ENCODE measurements at places on chromosomes 3 and 15. TPM values are rescaled to one million over a fixed set of nuclear protein-coding genes. Genes with fewer than 3 reads are reported as not detected.
A peak's percentile ranks its signal among the peaks of the same experiment; 100 is the strongest.

The IMPG2 gene
- total RNA-seq, result 0.23 TPM

The NDUFB5 gene
- 83.1 TPM for total RNA-seq

DNA sequence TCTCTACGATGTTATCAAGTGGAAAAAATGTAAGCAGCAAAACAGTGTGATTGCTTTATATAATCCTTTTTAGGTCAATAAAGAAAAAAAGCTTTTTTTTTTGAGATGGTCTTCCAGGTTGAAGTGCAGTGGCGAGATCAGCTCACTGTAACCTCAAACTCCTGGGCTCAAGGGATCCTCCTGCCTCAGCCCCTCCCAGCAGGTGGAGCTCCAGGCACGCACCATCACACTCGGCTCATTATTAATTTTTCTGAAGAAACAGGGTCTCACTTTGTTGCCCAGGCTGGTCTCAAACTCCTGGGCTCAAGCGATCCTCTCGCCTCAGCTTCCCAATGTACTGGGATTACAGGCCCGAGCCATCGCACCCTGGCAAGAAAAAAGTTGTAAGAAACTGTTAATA is 17.3 kb downstream of the RNF168 start:
- peaks cover 34% of the 10 kb centered on the region for H3K36me3 ChIP-seq
- H3K27me3 ChIP-seq, result no peaks in the 10 kb centered on the region
- no peak overlapping the region for H3K4me3 ChIP-seq

DNA sequence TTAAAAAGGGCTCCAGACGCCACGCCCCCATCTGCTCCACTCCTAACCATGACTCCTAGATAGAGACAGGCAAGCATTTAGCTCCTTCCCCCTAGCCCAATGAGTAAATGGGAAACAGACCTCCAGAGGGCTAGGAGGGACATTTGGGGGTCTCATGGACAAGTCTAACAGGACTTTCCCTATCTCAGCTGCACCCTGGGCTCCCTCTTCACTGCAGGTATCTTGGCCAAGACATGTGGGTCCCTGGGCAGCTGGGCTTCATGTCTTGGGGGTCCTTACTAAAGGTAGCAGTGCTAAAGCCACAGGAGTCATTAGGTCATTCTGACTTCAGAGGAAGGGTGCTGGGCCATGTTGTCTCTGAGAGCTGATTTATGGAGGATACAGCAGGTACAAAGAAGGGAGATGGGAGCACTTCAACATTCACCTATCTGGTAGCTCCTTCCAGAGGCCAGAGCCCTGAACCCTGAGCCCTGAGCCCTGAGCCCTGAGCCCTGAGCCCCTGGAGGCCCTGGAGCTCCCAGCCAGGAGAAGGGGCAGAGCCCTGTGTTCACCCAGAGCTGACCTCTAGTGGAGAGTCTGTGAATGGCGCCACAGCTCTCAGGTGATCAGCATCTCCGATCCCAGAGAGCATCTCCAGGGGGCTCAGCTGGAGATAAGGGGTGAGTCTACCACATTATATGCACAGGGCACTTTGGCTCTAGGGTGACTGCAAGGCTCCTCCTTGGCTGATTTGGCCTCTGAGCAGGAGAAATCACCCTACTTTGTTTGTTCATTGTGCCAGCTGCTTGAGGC is 40.1 kb upstream of the EPHB1 start:
- peaks cover 3% of the 10 kb centered on the region for H3K27me3 ChIP-seq
- H3K36me3 ChIP-seq, result no peaks in the 10 kb centered on the region
- H3K27ac ChIP-seq, result no peak overlapping the region

The PARL gene
- total RNA-seq, result 62.3 TPM

DNA sequence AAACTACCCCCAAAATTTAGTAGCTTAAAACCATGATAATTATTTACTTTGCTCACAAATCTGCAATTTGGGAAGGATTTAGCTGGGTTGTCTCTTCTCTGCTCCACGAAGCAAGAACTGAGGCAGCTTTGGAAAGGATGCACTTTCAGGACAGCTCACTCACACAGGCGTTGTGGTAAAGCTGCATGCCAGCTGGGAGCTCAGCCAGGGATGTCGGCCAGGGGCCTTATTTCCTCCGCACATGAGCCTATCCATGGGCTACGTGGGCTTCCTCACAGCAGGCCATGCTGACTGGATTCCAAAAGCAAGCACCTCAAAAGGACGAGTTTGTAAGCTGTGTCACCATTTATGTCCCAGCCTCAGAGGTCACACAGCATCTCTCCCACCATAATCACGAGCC is 301.3 kb upstream of the IGF1R start:
- DNase-seq, result no peak
- no peak overlapping the region for H3K27ac ChIP-seq
- H3K4me3 ChIP-seq, result no peak overlapping the region
- H3K36me3 ChIP-seq, result no peaks in the 10 kb centered on the region
- no peaks in the 10 kb centered on the region for H3K4me1 ChIP-seq
- H3K27me3 ChIP-seq, result no peaks in the 10 kb centered on the region

DNA sequence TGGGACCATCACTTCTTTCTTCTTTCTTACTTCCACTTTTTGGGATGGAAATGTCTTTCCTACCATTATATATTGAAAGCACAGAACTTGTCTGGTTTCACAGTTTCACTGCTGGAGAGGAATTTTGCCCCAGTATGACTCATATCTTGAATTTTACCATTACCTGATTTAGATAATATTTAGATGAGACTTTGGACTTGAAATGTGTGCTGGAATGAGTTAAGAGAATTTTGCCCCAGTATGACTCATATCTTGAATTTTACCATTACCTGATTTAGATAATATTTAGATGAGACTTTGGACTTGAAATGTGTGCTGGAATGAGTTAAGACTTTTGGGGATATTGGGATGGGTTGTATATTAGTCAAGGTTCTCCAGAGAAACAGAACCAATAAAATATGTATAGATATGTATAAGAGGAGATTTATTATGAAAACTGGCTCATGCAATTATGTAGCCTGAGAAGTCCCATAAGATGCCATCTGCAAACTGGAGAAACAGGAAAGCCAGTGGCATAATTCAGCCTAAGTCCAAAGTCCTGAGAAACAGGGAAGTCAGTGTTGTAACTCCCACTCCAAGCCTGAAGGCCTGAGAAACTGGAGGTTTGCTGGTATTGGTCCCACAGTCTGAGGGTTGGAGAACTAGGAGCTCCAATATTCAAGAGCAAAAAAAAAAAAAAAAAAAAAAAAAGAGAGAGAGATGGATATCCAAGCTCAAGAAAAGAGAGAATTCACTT is 1029.2 kb downstream of the EPHA3 start:
- H3K4me3 ChIP-seq, result no peak overlapping the region
- DNase-seq, result no peak
- no peaks in the 10 kb centered on the region for H3K4me1 ChIP-seq
- no peak overlapping the region for H3K27ac ChIP-seq
- H3K27me3 ChIP-seq, result no peaks in the 10 kb centered on the region

GRCh38 chr3:188242436-188243123 is 88.6 kb downstream of the LPP start:
- DNase-seq, result no peak
- peaks cover 2% of the 10 kb centered on the region for H3K36me3 ChIP-seq
- no peaks in the 10 kb centered on the region for H3K27me3 ChIP-seq
- H3K4me3 ChIP-seq, result no peak overlapping the region
- no peak overlapping the region for H3K27ac ChIP-seq
- peaks cover 1% of the 10 kb centered on the region for H3K4me1 ChIP-seq

DNA sequence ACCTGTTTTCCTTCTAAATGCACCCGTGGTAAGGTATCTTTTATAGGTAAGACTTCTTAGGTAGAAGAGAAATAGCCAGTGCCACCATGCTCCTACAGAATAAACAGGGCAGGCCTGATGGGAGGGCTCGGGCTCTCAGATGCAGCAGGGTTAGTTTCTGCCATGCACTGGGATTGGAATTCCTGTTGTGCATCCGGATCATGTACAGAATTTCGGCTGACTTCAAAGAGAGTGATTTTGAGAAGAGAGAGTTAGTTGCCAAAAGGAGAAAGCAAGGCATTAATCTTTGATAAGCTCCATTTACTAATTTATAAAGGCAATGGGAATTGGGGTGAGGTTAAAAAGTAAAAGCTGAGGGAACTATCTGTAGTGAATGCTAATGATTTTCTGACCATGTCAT is 211.2 kb downstream of the WDR72 start:
- H3K36me3 ChIP-seq, result no peaks in the 10 kb centered on the region
- H3K4me3 ChIP-seq, result no peak overlapping the region
- H3K4me1 ChIP-seq, result no peaks in the 10 kb centered on the region

The ATG3 gene
- 70.6 TPM for total RNA-seq

DNA sequence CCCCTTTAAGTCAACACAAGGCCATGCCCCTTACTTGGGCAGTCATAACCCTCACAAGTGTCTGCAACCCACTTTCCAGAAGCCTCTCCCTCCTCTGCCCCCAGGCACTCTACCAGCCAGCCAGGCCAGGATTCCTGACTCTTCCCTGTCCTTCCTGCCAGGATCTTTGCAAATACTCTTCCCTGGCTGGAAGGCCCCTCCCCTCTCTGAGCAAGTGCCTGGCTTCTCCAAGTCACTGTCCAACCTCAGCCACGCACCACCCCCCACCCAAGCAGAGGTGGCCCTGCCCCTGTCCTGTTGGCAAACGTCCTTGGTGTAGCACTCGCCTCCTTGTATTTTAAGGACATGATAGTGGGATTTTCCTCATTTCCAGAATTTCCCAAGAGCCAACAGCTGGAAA is 54.7 kb upstream of the USP3 start:
- no peak for DNase-seq
- H3K36me3 ChIP-seq, result no peaks in the 10 kb centered on the region
- H3K27me3 ChIP-seq, result peaks cover 4% of the 10 kb centered on the region
- H3K4me3 ChIP-seq, result no peak overlapping the region
- H3K4me1 ChIP-seq, result peaks cover 15% of the 10 kb centered on the region

GRCh38 chr3:138718849-138719248 is 110.3 kb downstream of the FAIM start:
- H3K4me3 ChIP-seq, result no peak overlapping the region
- peaks cover 17% of the 10 kb centered on the region for H3K4me1 ChIP-seq
- no peak for DNase-seq
- H3K27ac ChIP-seq, result no peak overlapping the region
- no peaks in the 10 kb centered on the region for H3K27me3 ChIP-seq

The TOP2B gene
- 107 TPM for total RNA-seq

GRCh38 chr3:175129571-175129970 is 270.4 kb downstream of the NAALADL2 start:
- H3K27me3 ChIP-seq, result no peaks in the 10 kb centered on the region
- H3K4me1 ChIP-seq, result no peaks in the 10 kb centered on the region
- no peaks in the 10 kb centered on the region for H3K36me3 ChIP-seq
- no peak overlapping the region for H3K27ac ChIP-seq
- no peak overlapping the region for H3K4me3 ChIP-seq

The ILDR1 gene
- 3.8 TPM for total RNA-seq

The SPTBN5 gene
- 0.54 TPM for total RNA-seq

DNA sequence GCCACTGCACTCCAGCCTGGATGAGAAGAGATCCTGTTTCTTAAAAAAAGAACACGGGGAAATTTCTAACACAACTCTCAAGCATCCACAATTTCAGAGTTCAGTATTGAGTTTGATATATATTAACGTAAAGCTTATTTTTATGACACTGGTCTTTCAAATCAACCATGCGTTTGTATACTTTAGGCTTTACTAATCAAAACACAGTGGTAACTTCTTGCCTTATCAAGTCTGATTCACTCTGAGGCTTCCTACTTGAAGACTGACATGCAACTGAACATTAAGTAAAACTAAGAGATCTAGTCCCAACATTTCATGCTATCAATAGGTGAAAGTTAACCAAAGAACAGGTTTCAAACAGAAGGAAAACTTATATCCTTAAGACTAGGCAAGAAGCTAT is 46.7 kb downstream of the PRTG start:
- no peaks in the 10 kb centered on the region for H3K36me3 ChIP-seq
- no peak overlapping the region for H3K27ac ChIP-seq
- H3K4me3 ChIP-seq, result no peak overlapping the region
- peaks cover 7% of the 10 kb centered on the region for H3K4me1 ChIP-seq
- DNase-seq, result no peak

- no peak for DNase-seq
- H3K4me1 ChIP-seq, result no peaks in the 10 kb centered on the region
- no peaks in the 10 kb centered on the region for H3K27me3 ChIP-seq
- no peaks in the 10 kb centered on the region for H3K36me3 ChIP-seq
- no peak overlapping the region for H3K4me3 ChIP-seq
- H3K27ac ChIP-seq, result no peak overlapping the region
Measured at GRCh38 chr3:116039651-116039985, 405.7 kb downstream of the LSAMP start.

- no peak for DNase-seq
- H3K27ac ChIP-seq, result no peak overlapping the region
- H3K4me3 ChIP-seq, result no peak overlapping the region
- H3K27me3 ChIP-seq, result peaks cover 12% of the 10 kb centered on the region
Measured at GRCh38 chr3:172844428-172844827, 93.9 kb downstream of the ECT2 start.

GRCh38 chr3:160796813-160797164 is 40.8 kb downstream of the PPM1L start:
- H3K4me1 ChIP-seq, result peaks cover 22% of the 10 kb centered on the region
- H3K36me3 ChIP-seq, result peaks cover 2% of the 10 kb centered on the region
- H3K27me3 ChIP-seq, result peaks cover 3% of the 10 kb centered on the region

GRCh38 chr15:77352887-77353286 is 67.0 kb downstream of the PEAK1 start:
- DNase-seq, result no peak
- H3K27ac ChIP-seq, result no peak overlapping the region
- H3K4me1 ChIP-seq, result peaks cover 3% of the 10 kb centered on the region
- no peak overlapping the region for H3K4me3 ChIP-seq
- H3K36me3 ChIP-seq, result no peaks in the 10 kb centered on the region
- no peaks in the 10 kb centered on the region for H3K27me3 ChIP-seq

The DNAH12 gene
- 0.06 TPM for total RNA-seq

DNA sequence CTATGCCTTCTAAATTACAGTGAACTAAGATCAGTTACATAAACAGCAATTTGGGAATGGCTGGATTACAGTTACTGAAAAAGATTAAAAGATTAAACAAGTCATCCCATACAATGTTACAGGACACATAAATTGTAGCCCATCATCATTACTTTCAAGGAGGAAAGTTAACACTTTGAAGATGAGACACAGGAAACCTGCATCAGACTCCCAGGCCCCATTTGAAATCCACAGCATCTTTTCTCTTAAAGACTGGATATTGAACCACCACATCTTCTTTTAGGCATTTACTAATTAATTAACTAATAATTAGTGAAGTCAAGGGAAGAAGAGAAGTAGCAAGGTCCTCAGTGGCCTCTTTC is 170.2 kb downstream of the PLCL2 start:
- peaks cover 71% of the 10 kb centered on the region for H3K36me3 ChIP-seq
- no peaks in the 10 kb centered on the region for H3K27me3 ChIP-seq
- H3K27ac ChIP-seq, result peak overlapping the region; percentile 69
- peaks cover 30% of the 10 kb centered on the region for H3K4me1 ChIP-seq

Data from activated CD8-positive, alpha-beta memory T cell treated with anti-CD3 and anti-CD28 coated beads, Interleukin-2, amount 10 ng/mL, durations not matched to agents 7 days and 5 days (primary cell).